ENCODE measurements at places on chromosomes 5 and 9.

GRCh38 chr9:133375116-133375723 is 640 bp downstream of the SURF4 start:
- DNase-seq, result no peak

- no peak for DNase-seq
Observed at GRCh38 chr5:88724201-88724600, 158.8 kb downstream of the MEF2C start.

DNA sequence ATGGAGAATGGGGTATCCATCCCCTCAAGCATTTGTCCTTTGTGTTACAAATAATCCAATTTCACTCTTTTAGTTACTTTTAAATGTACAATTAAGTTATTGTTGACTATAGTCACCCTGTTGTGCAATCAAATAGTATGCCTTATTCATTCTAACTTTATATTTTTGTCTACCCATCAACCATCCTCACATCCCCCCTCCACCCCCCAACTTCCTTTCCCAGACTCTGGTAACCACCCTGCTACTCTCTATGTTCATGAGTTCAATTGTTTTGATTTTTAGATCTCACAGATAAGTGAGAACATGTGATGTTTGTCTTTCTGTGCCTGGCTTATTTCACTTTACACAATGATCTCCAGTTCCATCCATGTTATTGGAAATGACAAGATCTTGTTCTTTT is 15.4 kb upstream of the RANBP17 start:
- DNase-seq, result no peak

- DNase-seq, result no peak
Observed at GRCh38 chr5:7811715-7812114, 39.2 kb downstream of the CFAP90 start.

GRCh38 chr9:122029898-122030297 is 63.2 kb downstream of the TTLL11 start:
- DNase-seq, result no peak

GRCh38 chr9:72365525-72366256 is 683 bp upstream of the ZFAND5 start:
- DNase-seq, result peak; percentile 47

DNA sequence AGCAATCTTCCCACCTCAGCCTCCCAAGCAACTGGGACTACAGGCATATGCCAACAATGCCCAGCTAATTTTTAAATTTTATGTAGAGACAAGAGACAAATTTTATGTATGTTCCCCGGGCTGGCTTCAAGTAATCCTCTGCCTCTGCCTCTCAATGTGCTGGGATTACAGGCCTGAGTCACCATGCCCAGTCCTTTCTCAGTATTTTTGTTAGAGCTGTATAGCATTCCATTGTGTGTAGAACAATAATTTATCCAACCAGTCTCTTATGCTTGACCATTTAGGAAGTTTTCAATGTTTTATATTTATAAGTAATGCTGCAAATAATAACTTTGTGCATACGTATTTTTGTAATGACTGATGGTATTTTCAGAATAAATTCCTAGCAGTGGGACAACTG is 38.9 kb upstream of the CTXN3 start:
- no peak for DNase-seq

DNA sequence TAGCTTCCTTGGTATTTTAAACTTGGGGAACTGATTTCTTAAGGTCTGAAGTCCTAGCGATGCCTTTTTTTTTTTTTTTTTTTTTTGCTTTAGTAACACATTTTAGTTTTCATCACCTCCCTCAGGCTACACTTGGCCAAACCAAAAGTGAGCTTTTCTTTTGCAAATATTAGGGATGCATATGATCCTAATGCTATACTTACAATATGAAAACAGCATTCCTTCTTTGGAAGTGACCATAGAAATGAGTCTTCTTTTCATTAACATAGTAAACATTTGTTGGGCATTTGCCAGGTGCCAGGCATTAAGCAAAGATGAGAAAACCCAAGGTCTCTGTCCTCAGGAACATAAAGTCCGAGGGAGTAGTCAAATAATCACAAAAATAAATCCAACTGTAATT is 189.8 kb downstream of the ALDH1A1 start:
- no peak for DNase-seq

GRCh38 chr5:89721353-89721752 is 688.2 kb downstream of the CETN3 start:
- no peak for DNase-seq

GRCh38 chr5:141330299-141331080 is at the start of gene PCDHGA1:
TSS of gene PCDHGA1 (plus strand) at chr5:141330514.
- DNase-seq, result peak; percentile 4

DNA sequence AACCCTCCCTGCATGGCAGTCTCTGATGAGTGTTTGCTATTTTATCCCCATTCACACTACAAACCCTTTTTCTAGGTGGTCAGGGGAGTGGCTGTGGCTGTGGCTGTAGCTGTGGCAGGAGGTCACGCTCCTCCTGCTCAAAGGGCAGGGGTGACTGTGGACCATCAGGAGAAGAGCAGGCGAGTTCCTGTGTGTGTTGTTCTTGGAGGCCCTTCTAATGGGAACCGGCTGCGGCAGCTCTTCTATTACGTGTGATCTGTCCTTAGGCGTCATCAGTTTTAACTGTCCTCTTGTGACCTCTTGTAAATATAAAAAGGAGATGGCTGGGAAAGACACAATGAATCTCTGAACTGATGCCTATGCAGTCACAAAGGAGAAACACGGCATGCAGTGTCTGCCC is 65.1 kb downstream of the ANKH start:
- no peak for DNase-seq

DNA sequence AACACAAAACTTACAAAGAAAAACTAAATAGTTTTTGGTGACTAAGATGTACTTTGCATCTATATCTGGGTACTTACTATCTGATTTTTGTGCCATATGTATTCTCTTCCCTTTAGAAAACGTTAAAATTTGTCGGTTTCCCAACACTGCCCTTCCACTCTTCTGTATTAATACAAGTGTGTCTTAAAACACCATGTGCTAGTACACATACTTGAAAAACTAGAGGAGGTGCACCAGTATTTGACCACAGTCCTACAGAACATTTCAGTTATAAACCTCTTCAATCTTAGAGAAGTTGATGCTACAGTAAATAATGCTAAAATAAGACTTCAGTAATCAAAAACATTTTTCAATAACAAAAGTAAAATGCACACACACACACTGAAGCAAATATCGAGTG is 251.2 kb downstream of the EFNA5 start:
- no peak for DNase-seq

DNA sequence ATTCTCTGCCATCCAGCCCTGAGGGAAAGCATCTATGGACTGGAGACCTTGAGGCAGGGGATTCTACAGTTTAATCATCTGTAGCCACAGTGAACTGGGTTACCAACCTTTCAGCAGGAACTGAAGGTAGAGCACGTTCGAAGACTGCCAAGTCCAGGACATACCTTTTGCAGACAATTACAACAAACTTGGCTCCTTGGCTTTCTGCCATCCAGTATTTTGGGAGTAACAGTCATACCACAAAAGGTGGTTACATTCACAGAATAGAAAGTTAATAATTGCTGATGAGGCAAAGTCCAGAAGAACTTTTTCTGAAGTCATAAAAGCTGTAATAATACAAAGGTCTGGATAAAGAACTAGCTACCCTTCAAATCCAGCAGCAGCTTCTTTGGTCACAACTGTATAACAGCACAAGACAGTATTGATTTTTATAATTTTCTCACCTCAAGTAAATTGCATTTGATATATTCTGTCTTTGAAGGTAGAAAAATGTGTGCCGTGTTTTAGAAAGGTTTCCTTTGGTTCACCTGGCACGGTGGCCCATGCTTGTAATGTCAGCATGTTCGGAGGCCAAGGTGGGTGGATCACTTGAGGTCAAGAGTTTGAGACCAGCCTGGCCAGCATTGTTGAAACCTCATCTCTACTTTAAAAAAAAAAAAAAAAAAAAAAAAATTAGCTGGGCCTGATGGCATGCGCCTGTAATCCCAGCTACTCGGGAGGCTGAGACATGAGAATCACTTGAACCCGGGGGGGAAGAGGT is 236.6 kb downstream of the NR3C1 start:
- no peak for DNase-seq

- no peak for DNase-seq
Observed at GRCh38 chr5:38400365-38400764, 142.0 kb downstream of the EGFLAM start.

DNA sequence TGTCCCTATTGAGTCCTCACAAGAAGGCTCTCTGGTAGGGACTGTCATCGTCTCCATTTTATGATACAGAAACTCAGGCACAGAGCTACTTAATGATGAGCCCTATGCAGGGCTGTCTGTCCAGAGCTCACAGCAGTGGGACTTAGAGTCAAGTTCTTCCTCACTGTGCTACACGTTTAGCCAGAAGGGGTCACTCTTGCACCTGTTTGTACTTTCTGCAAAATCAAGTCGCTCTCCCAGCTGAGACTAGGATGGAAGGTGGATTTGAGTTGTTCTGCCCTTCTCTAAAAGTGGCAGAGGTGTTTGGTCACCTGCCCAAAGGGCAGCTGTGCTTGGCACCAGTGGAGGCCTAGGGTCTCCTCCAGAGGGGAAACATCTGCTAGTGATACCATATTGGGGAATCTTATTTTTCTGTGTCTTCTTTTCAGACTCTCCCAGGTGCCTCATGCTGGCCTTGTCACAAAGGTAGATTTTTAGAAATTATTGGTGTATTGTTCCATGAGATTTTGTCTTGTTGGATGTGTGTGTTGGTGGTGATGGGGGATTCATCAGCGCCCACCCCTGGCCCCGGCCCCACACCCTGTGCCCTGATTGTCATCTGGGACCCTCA is 104.2 kb downstream of the PPARGC1B start:
- peak; percentile 47 for DNase-seq

DNA sequence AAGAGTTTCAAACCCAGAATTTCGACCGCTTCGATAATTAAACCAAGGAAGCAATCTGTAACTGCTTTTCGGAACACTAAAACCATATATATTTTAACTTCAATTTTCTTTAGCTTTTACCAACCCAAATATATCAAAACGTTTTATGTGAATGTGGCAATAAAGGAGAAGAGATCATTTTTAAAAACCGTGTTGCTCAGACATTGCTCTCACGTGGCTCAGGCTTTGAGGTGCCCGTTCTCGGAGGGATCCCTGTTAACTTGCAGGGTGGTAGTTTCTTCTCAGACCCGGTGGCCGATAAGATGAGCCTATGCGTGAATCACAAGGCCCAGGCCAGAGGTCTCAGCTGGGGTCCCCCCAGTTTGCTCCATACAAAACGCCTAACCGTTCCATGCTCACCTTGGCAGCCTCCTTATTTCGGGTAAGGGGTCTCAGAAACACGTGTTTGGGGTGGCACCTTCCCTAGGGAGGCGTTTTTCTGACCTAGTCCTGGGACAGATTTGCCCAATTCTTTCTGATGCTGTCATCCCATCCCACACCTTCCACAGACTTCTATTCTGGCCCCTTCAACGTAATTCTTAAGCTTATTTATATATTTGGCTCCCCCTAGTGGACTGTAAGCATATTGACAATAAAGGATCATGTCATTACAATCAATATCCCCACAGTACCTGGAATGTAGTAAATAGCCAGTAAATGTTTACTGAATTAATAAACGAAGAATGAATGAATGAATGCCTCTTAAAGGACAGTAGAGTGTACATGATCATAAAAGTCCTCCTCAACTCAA is 48.1 kb downstream of the THBS4 start:
- DNase-seq, result no peak

DNA sequence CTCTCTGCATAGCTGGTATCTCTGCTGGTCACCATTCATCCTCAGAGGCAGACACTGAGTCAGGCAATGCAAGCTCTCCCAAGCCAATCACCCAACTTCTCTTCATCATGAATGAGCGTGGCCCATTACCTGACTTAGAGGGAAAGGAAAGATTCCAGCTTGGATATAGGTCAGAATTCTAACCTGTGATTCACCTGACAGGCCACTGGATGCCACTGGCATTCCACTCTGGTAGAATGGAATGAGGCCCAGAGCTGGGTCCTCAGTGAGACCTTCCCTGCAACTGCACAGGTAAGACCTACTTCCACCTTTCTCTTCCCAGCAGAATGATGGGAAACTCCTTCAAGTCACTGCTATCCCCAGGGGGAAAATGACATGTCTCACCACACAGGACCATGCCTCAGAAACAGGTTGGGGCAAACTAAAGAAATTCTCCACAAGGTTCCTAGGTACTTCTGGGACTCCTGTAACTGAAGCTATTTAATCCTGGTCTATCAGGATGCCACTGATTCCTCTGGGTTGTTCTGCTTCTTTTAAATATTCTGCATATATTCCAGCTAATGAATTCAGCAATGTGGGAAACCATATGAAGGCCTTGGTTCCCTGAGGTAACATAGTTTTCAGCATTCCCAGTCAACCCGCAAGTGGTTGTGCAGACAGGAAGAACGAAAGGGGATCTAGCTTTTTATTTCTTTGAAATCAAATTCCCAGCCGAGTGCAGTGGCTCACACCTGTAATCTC is 62.0 kb downstream of the SUSD1 start:
- peak; percentile 2 for DNase-seq

- no peak for DNase-seq
Observed at GRCh38 chr5:114055318-114056184, 306.3 kb upstream of the KCNN2 start.

DNA sequence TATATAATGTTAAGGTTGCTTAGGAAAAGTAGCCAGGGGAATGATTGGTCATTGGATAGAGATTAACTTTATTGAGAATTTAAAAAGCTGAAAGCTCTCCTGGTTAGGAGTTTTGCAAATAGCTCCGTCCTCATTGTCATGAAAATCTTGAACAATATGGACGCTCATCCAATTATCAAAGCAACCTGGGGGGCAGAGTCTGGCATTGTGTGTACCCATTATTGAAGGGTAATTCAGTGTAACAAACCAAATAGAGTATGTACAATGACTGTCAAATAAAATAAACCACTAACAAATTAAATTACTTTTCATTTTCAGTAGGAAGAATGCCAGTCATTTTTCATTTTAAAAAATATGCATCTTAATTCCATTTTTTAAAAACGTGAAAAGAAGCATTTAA is 144.0 kb upstream of the GPR151 start:
- DNase-seq, result no peak

GRCh38 chr9:130856474-130856873 is 21.4 kb downstream of the ABL1 start:
- DNase-seq, result no peak

- DNase-seq, result no peak
Observed at GRCh38 chr9:131808291-131808690, 68.4 kb upstream of the RAPGEF1 start.

DNA sequence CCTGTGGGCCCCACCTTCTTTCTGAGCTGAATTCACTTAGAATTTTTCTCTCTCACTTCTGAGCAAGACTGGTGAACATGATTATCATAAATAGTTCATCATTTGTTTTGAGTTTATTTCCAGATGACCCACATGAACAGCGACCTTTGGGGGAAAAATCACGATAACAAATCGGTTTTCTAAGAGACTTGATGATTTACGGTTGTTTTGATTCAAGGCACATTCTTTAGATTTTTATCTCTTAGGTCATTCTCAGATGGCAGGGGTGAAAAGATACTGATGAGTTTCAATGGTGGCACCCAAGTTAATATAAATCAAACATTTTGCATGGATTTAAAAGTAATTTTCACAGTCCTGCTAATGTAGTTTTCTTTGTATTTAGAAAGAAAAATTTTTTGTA is 95.1 kb downstream of the DMXL1 start:
- no peak for DNase-seq

DNA sequence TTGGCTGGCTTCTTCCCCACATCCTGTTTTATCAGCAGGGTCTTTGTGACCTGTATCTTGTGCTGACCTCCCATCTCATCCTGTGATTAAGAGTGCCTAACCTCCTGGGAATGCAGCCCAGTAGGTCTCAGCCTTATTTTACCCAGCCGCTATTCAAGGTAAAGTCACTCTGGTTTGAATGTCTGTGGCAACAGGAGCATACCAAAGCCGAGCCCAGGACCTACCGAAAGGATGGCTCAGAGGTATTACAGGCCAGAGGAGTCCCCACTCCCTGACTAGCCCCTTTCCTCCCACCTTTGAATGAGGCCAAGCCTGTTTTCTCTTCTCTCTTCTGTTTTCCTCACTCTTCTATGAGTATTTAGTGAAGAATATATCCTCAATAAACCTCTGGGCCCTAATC is 271.3 kb downstream of the OSTF1 start:
- DNase-seq, result no peak
